ENCODE measurements at places on chromosomes 1 and 21.
A peak's percentile ranks its signal among the peaks of the same experiment; 100 is the strongest.

DNA sequence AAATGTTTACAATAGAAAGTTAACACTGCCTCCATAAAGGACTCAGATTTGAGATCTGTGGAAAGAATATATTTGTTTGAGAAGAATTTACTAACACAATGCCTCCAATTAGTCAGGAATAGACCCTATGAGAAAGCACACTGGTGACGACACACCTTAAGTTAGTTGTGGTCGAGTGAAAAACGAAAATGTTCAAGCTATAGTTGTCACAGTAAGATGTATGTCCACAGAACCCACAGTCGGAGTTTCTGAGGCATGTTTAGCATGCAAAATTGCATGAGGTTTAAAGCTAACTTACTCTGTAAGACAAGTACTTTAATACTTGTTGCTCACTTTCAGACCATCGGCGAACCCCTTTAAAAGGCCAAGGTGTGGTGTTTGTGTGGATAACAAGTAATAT, 69.9 kb upstream of the SIPA1L2 start:
- DNase-seq, result no peak

DNA sequence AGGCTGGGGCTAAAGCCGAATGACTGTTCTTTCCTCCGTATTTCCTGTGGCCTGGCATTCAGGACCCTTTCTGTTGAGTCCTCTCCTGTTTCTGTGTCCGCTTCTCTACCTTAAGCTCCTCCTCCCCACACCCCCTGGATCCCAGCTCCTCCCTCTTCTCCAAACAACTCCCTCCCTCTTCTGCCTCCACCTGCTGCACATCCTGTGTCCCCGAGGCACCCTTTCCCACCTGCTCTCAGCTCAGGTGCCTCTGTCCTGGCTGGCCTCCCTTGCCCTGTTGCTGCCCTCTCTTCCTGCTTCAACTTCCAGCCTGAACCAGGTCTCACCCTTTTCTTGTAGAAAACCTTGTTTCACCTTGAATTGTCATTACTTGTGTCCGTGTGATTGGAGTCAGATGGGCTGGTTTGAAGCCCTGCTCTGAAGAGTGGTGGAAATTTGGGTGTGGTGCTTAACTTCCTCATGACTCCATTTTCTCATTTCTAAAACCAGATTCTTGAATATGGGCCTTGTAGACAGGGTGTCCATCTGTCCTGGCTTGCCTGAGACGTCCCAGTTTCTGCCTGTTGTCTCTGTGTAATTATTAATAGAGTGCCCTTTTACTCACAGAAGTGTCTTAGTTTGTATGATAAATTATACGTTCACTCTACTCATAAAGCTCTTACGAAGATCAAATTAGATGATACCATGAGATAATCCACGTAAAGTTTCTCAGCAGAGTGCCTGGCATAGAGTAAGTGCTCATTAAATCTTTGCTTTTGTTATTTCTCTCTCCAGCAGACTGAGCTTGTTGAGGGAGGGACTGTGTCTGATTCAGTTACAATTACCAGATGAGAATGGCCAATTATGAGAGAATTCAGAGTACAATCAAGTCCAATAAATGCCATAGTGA, 58.9 kb upstream of the TRABD2B start:
- peak; percentile 75 for DNase-seq

- no peak for DNase-seq
Observed at GRCh38 chr1:51551081-51551480, 32.0 kb upstream of the EPS15 start.

DNA sequence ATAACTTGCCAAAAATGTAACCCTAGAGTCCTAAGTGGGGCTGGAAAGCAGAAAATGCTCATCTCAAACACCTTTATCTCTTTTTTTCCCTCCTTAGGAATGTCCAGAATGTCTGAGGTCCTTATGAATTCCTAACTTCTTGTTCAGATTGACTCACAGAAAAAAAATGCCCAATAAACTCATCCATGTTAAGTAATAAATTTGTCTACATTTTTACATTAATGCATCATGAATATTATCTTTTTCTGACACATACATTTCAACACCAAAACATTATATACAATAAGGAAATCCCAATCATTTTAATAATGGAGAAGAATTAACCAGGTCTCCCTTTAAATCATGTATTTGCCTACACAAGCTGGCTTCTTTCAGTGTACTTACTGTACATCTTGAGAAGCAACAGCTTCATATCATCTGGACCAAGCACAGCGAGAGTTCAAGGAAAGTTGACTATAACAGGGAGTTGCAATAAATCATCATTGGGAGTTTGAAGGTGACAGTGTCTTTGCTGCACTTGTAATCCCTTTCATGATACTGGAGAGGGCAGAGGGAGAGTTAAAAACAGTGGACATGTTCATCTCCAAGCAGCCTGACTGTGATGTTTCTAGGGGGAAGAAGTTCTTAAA, 565.2 kb downstream of the LTN1 start:
- DNase-seq, result peak; percentile 72

DNA sequence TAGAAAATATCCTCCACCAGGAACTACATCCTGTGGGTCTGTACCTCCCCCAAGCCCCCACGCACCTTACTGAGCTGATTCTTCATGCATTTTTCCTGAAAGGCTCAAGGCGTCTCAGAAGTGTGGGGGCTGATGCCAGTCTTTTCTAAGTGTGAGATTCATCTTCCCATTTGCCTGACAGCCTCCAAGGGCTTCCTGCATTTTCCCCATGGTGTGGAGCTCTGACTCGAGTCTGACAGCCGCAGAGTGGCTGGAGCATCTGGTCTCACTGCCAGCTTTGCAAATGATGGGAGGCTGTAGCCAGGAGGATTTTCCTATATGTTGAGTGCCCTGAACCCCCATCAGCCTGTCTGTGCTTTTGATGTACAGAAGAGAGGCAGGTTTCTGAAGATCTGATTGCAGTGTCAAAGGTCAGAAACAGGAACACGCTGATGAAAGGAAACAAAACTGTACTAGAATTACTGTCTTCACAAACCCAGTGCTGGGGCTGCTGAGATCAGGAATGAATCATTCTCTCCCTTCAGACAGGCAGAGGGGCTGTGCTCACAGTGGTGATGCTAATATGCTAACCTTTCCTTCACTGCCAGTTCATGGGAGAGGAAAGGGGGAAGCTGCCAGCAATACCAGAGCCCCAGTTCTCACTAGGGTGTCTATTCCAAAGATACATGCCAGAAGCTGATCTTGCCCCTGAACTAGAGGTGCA, 201.5 kb upstream of the C1orf174 start:
- DNase-seq, result peak; percentile 71

GRCh38 chr1:40701684-40702083, 10.2 kb downstream of the NFYC start:
- no peak for DNase-seq

GRCh38 chr1:32208891-32209328, at the start of gene DCDC2B:
TSS of gene DCDC2B (plus strand) at chr1:32209089. CDS start at chr1:32209094, 5 bp downstream.
- DNase-seq, result no peak

- DNase-seq, result no peak
Observed at GRCh38 chr1:19442154-19443096, 42.9 kb downstream of the CAPZB start.
